Vagina (tissue), 2 donors: ENCODE measurements at places on chromosomes 1 and 21. TPM values are rescaled to one million over a fixed set of nuclear protein-coding genes. Genes with fewer than 3 reads are reported as not detected.
A peak's percentile ranks its signal among the peaks of the same experiment; 100 is the strongest.

GRCh38 chr1:84090447-84091245 is 53.4 kb upstream of the PRKACB start:
- no peak for DNase-seq

DNA sequence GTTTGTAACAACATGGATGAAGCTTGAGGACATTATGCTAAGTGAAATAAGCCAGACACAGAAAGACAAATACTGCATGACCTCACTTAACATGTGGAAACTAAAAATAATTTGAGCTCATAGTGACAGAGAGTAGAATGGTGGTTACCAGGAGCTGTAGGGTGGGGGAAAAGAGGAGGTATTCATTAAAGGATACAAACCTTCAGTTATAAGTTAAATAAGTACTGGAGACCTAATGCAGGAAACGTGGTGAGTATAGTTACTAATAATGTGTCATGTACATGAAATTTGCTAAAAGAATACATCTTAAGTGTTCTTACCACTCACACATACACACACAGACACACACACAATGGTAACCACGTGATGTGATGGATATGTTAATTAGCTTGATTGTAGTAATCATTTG is 86.7 kb downstream of the NGF start:
- no peak for DNase-seq

GRCh38 chr1:187229496-187229895 is 400.7 kb downstream of the PLA2G4A start:
- no peak for DNase-seq

GRCh38 chr1:162387226-162388082 is 5.9 kb downstream of the C1orf226 start:
- DNase-seq: peak; percentile 71

GRCh38 chr1:90902672-90903071 is 119.2 kb downstream of the ZNF644 start:
- DNase-seq: no peak

- DNase-seq: no peak
These were observed 9.3 kb downstream of the ZBTB21 start for GRCh38 chr21:42000908-42001307.

DNA sequence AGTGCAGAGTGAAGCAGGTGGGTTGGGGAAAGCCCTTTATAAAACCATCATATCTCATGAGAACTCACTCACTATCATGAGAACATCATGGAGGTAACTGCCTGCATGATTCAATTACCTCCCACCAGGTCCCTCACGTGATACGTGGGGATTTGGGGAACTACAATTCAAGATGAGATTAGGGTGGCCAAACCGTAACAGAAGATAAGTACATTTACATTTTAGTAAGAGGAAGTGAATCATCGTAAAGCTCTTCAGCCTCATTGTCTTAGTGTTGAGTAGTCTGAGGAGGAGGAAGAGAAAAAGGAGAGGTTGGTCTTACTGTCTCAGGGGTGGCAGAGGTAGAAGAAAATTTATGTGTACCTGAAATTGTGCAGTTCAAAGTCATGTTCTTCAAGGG is 1053.4 kb upstream of the ADGRL4 start:
- DNase-seq: no peak

- no peak for DNase-seq
These were observed 42.7 kb downstream of the GJA5 start for GRCh38 chr1:147717706-147718097.

DNA sequence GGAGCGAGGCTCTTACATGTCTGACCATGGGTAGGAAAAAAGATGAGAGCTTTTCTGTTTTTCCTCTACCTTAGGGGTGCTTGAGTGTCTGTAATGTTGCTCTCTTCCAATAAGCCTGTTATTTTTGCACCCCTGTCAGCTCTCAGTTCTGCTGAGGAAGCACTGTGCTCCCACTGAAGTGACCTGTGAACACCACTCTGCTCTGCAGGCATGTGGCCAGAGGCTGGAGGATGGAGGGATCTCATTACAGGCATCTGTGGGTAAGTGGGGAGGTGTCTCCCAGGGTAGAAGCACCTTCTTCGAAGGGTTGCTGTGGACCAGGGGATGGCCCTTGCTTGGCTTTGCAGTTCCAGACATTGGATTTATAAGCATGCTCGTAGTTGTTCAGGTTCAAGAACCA is 56.8 kb upstream of the RBM15 start:
- DNase-seq: peak; percentile 67

DNA sequence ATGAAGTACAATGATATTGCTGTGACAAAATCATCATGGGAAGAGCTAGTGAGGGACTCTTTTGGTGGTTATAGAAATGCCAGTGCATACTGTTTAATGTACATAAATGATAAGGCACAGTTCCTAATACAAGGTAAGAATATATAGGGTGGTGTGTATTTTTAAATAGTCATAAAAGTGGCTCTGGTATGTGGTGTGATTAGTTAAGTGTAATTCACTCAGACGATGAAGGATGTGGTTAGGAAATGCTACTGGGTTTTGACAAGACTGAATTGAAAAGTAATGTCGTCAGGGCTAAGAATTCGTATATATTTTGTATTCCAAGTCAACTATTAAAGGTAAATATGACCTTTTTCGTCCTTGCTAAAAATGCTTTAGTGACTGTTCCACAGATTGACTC is 101.7 kb downstream of the USP25 start:
- DNase-seq: no peak

GRCh38 chr1:27436204-27437159 is 44.1 kb downstream of the GPR3 start:
- no peak for DNase-seq

GRCh38 chr1:42319871-42320484 is 15.1 kb downstream of the FOXJ3 start:
- DNase-seq: no peak

DNA sequence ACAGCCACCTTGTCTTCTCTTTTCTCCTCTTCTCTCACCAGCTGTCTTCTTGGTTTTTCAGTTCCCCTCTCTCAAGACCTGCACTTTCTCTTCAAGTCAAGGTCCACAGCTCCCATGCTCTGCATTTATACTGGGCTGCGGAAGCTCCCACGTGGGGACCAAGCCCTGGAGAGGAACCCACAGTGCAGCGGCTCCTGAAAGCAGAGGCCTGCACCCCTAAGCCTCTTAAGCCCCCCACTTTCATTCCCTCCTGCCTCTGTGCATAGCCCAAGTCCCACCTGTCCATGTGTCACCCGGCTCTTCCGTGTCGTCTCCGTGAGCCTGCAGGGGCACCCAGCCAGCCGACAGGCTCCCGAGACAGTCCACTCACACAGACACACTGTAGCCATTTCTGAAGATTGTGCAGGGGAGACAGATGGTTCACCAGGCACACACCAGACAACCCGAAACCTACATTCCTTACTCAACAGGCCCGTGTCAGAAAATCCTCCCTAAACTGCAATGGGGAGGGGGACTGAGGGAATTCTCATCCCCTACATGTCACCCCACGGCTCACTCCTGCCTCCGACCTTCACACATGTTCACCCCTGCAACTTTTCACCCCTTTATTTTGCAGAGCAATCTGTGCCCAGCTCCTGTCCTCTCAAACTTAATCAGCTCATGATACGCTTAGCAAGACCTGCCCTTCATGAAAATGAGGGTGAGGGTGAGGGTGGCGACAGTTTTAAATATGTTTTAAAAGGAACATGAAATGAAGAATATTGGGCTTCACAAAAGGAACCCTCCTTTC is 6.3 kb downstream of the MX2 start:
- no peak for DNase-seq

GRCh38 chr1:164051782-164052181 is 507.2 kb upstream of the PBX1 start:
- no peak for DNase-seq

- DNase-seq: no peak
These were observed 14.4 kb downstream of the TARDBP start for GRCh38 chr1:11026903-11027302.

- no peak for DNase-seq
These were observed 27.4 kb downstream of the RSPH1 start for GRCh38 chr21:42468491-42469131.

GRCh38 chr1:212108981-212109380 is 73.4 kb downstream of the DTL start:
- no peak for DNase-seq

DNA sequence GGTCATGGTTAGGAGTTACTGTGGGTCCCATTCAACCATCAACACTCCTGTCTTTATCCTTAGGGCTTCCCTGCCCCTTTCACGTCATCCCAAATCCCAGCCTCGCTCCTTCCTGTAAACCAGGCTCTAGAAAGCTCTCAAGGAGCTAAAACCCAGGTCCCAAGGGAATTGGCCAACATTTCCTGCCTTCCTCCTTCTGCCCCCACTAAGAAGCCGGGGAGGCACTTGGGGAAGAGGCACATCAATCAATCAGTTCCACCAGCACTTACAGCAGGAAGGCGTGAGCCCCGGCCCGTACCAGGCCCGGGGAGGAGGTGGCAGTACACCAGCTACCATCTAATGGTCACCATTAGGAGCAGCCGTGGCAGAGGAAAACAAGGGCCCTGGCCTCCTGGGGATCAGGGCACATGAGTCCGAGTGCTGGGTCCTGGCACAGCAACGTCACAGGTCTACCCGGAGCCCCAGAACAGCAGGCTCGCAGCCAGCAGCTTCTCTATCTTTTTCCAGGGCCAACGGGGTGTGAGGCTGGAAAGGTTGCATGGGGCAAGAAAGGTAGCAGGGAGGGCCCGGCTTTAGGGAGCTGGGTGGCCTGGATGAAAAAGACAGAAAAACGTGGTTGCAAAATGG is 108.6 kb downstream of the CASZ1 start:
- DNase-seq: no peak

- DNase-seq: no peak
These were observed 5.7 kb downstream of the GABRD start for GRCh38 chr1:2024887-2025286.

Gene ALX3
- not detected for total RNA-seq

Gene TIMM17A
- 18.9 TPM for total RNA-seq

Gene ESPN
- total RNA-seq: 77.1 TPM

Gene SLC35F3
- 0.49 TPM for total RNA-seq

Gene PPIAL4G
- not detected for total RNA-seq

Gene TNNT2
- 9.8 TPM for total RNA-seq

Gene SPATA45
- total RNA-seq: not detected

Gene DEPDC1
- total RNA-seq: 1.7 TPM

Gene OR6N1
- total RNA-seq: not detected

Gene EXTL2
- 10.1 TPM for total RNA-seq

Gene NFASC
- 23.3 TPM for total RNA-seq
